GM04503 (cell line): ENCODE measurements at places on chromosomes 11 and 22.

DNA sequence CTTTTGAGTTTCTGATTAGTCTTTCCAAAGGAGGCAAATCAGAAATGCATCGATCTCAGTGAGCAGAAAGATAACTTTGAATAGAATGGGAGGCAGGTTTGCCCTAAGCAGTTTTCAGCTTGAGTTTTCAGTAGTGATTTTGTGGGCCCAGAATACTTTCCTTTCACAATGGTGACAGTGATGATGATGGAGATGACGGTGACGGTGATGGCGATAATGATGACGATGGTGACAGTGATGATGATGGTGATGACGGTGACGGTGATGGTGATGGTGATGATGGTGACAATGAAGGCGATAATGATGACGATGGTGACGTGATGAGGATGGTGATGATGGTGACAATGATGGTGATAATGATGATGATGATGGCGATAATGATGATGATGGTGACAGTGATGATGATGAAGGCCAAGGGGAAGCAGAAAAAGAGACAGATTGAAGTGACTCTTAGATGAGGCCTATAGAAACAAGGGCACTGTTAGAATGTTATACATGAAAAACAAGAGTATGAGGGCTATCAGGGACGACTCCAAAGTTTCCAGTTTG is 153.4 kb upstream of the B3GAT1 start:
- DNase-seq: no peak

GRCh38 chr11:63369165-63369970 is at the start of gene SLC22A9:
Gene SLC22A9, plus strand, starts transcription at chr11:63369785. Its CDS starts 272 bp downstream, at chr11:63370057.
- DNase-seq: no peak

DNA sequence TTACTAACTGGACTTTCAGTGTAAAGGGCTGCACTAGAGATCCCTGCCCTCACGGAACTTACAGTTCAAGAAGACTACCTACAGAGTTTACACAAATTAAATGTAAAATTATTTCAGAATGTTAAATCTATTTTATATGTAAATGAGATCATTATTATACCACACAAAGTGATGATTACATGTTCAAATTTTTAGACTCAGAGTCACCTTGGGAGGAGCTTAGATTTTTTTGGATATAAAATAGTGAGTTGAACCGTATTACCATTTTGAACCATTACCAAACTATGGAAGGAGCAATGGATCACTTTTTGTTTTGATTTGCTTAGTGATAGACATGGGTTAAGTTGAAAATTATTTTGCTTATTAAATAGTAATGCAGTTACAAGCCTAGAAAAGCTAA is 1.6 kb downstream of the IPO7 start:
- no peak for DNase-seq

GRCh38 chr11:112911124-112911523 is 50.1 kb upstream of the NCAM1 start:
- DNase-seq: no peak

GRCh38 chr22:29626497-29627195 is 23.2 kb downstream of the NF2 start:
- peak; percentile 90 for DNase-seq

DNA sequence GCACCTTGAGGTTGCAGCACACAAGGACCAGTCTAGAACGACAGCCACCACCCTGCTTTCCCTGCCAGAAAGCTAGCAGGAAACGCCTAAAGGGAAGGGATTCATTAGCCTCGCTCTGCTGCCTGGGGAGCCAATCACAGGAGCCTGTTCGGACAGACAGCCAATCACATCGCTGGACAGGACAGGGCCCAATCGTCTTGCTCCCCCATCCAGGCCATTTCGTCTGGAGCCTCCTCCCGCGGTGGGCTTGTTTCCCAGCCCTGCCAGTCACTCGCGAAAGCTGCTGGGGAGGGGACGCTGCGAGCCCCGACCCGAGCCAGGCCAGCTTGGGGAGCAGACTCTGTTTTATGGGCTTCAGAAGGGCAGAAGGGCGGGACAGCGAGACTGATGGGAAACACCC is 79.8 kb upstream of the NCAM1 start:
- peak; percentile 25 for DNase-seq

DNA sequence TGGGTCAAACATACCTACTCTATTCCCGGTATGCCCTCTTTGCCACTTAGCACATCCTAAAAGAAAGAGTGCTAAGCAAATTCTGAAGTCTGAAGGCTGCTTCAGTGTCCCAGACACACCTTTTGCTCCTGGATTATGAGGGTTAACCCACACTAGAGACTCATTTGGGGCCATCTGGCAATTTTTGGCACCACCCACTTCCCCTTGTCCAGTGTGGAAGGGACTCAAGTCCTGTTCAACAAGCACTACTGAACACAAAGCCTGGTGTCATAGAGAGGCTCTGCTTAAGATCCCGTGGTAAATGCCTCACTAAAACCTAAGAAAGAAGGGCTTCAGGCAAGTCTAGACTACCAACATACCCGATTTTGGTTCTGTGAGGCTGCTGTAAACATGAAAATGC is 85.8 kb downstream of the SERGEF start:
- DNase-seq: no peak
